SIG-M5 (cell line): ENCODE measurements at places on chromosomes 12 and 14.

GRCh38 chr12:47033081-47033480 is 46.3 kb upstream of the PCED1B start:
- DNase-seq = no peak

- DNase-seq = no peak
These were observed 23.3 kb downstream of the LMNTD1 start for GRCh38 chr12:25529738-25530137.

GRCh38 chr14:78363008-78363407 is 192.8 kb downstream of the NRXN3 start:
- DNase-seq = no peak

- no peak for DNase-seq
These were observed 83.4 kb downstream of the PRORP start for GRCh38 chr14:35205737-35206136.

DNA sequence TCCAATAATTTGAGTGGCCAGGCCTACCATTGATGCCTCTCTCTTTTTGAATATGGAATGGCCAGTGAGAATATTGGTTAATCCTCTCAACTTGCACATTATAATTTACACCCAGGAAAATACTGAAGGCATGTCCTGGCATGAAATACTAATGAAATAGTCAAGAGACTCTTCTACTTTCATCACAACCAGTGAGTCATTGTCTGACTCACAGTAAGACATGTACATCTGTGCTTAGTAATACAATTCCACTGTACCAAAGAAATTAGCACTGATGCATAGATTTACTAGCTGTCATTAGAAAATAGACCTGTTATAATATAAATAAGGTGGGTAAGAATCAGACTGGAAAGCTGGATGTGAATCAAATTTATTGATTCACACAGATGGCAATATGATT is 31.6 kb downstream of the KCNC2 start:
- no peak for DNase-seq

DNA sequence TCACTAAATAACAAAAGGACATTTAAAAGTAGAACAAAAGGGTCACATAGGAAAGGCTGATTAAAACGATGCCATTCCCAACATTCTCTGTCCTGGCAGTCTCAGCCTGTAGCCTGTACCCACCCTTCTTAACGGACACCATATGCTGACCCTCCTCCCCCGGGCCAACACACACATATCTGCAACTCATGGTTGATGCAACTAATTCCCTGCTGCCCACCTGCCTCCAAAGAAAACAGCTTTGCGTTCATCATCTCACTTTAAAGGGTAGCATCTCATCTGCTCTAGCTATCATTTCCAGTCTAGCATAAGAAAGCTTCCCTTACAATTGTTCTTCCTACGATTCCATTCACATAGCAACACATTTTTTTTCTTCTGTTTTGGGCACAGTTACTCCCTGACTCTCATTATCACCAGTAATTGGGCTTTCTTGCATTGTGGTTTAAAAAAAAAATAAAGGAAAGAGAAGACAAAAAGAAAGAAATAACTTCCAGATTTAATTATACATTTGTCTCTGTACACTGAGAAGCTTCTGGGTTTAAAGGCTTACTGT is 92.9 kb downstream of the KCNC2 start:
- DNase-seq = no peak

DNA sequence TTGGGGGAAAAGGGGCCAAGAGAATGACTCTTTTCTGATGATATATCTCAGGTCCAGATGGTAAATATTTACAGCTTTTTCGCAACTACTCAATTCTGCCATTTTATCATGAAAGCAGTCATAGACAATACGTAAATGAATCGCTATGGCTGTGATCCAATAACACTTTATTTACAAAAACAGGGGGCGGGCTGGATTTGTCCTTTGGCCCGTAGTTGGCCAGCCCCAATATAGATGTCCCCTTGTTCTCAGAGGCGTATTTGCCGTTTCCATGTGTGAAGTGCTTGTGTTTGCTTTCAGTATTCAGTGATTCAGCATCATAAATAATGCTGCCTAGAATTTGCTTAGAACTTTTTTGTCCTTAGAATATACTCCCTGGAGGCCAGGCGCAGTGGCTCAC is 77.2 kb downstream of the CCDC92 start:
- DNase-seq = no peak

DNA sequence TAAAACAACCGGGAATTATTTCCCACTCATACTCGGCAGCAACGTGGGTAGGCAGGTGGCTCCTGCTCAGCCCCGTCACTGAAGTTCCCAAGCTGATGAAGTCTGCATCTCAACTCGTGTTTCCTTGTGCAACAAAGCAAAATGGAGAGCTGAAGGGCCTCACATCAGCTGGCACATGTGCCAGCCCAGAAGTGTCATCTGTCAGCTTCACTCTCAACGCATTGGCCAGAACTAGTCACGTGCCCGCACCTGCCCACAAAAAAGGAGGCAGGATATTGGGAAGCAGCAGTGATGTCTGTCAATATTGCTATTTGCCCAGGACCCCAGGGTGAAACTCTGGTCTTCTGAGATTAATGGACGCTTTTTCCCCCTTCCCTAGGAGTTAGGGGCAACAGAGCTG is 344.0 kb downstream of the BCL11B start:
- DNase-seq = no peak

DNA sequence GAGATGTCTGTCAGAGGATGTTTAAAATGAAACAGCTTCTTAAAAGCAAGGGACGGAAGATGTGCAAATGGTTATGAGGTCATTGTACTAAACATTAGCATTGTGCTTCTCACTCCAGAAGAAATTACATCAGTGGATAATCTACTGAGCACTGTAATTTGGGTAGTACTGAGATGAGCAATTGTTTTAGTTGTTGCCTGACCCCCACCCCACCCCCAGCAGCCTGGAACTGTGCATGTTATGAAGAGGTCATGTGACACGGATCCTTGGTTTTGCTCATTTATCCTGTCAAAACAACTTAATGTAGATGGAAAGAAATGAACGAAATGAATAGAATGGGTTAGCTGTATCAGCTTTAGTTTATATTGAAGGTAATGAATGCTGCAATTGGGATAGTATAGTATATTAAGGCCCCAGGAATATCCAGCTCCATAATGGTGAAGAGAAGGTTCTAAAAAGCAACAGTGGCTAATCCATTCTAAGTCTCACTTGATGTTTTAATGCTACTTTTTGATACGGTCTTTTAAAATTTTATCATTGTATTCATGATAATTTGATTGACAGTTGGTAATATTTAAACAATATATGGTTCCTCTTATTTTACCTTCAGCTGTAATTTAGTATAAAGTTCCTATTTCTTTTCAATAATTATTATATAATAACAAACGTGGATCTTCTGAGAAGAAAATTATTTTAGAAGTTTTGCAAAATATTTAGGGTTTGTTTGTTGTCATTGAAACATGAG is 58.5 kb downstream of the WNK1 start:
- no peak for DNase-seq

DNA sequence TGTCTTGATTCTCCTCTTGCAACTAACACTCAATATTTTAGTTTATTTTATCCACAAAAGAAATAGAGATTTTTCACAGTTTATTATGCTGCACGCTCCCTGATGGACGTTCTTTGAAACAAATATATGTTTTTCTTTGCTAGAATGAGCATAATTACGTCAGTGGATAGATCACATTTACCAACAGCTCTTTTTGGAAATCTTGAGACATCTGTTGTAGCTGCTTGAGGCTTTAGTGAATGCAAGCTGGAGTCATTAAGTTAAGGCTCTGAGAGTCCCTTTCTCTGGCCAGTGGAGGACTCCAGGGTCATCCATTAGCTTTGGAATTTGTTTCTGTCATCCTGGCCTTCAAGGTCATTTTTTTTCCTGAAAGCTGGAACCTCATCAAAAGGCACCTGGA is 405.6 kb upstream of the TMEM132C start:
- DNase-seq = no peak

GRCh38 chr12:50188241-50188781 is 21.1 kb upstream of the CERS5 start:
- DNase-seq = no peak

DNA sequence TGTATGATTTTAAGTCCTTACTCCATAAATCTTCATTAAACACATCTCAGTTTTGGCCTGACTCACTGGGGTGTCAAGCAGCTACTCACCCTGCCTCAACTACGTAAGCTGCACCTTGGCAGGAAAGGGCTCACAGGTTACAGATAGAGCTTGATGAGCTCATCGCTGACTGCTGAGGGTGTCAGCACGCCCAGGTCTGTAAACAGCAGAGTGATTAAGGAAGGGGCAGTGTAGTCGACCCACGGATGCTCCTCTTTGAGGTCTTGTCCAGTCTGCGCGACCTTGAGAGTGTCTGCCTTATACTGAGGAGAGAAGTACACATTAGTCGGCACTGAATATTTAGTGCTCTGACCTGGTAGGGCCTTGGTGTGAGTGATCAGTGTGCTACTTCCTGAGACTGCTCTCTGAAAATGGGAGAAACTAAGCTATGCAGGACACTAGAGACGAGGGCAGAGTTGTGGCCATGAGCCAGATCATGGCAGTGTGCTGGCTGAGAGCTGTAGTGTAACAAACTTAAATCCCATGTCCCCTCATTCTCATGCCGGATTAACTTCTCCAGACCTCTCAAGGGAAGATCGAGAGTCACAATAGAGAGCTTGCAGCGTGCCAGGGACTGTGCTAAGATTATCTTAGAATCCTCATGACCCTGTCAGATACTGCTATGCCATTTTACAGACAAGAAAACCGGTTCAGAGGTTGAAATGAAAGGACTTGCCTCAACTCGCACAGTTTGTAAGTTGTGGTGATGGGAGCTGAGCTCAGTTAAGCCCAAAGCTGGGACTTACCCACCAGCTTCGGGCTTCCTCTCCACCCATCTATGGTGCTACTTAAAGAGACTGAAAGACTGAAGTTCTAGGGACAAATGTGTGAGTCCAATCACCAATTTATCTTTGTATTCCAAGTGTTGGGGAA is 11.6 kb downstream of the EIF2B1 start:
- no peak for DNase-seq

GRCh38 chr12:56520506-56520905 is 1.1 kb upstream of the RBMS2 start:
- DNase-seq = no peak
